ENCODE measurements at places on chromosomes 4 and X.

DNA sequence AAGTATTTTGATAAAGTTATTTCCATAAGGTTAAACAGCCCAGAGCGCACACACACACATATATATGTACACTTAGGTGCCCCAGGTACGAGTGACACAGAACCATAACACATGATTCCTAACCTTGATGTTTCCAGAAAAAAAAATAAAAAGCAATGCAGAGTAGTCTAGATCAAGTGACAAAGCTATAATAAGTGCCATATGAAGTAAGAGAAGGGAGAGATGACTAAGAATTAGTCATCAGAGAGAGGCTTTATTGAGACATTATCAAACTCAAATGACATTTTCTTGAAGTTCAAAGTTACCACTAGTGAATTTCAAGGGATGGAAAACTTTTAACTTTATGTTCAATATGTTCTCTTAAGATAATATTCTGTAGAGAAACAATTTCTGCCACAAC lies 215.0 kb downstream of the HTR2C start:
- DNase-seq = no peak

- DNase-seq = no peak
These were observed 49.2 kb upstream of the MSX1 start for GRCh38 chr4:4810092-4810774.

GRCh38 chr4:128775916-128776315 lies 33.6 kb upstream of the JADE1 start:
- DNase-seq = no peak

- DNase-seq = peak; percentile 48
These were observed 7.8 kb downstream of the DOCK11 start for GRCh38 chrX:118503260-118504041.

GRCh38 chr4:100988876-100989275 lies 358.4 kb downstream of the PPP3CA start:
- DNase-seq = no peak

DNA sequence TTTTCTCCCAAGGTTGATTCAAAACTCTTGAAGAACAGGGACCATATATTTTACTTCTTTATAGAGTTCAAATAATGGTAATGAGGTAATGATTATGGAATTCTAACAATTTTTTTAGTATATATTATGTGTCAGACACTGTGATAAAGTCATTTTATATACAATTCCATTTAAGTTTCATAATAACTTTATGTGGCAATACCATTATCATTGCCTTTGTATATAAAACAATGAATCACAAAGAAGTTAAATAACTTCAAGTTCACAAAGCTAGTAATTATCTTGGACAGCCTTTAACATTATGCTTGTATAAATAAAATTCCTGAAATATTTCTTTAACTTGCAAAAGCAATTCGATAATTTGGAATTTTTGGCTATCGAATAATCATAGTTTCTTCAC lies 20.6 kb downstream of the MAGEC1 start:
- no peak for DNase-seq
